Ascending aorta (tissue), 2 donors: ENCODE measurements at places on chromosomes 7 and 10. TPM values are rescaled to one million over a fixed set of nuclear protein-coding genes. Genes with fewer than 3 reads are reported as not detected.

Gene ATOH7
- total RNA-seq, result not detected

Gene CD36
- 302 TPM for total RNA-seq

Gene PPIF
- total RNA-seq, result 172 TPM

Gene TPK1
- total RNA-seq, result 3.7 TPM

Gene TNRC18
- total RNA-seq, result 240 TPM

Gene CFAP58
- not detected for total RNA-seq

Gene DNAJC12
- 3.2 TPM for total RNA-seq

Gene VWDE
- not detected for total RNA-seq

Gene UBE2D4
- total RNA-seq, result 13.1 TPM

Gene HSPA12A
- total RNA-seq, result 5.5 TPM

Gene ACADSB
- 1.8 TPM for total RNA-seq

Gene TIMM23
- 19.3 TPM for total RNA-seq

Gene ACTL6B
- total RNA-seq, result not detected

Gene HOXA6
- total RNA-seq, result 15.3 TPM

Gene SLC26A4
- total RNA-seq, result 4.7 TPM

Gene ANKRD30A
- total RNA-seq, result not detected

Gene ADK
- total RNA-seq, result 2.4 TPM

Gene PNLIPRP2
- total RNA-seq, result not detected

Gene CYP3A7
- total RNA-seq, result not detected

Gene MRPS17
- 0.43 TPM for total RNA-seq

Gene ABCC2
- 0.96 TPM for total RNA-seq

Gene NEUROG3
- total RNA-seq, result not detected

Gene SPDYE9
- not detected for total RNA-seq

Gene PPRC1
- total RNA-seq, result 30.7 TPM

Gene OR13A1
- total RNA-seq, result not detected

Gene GPR26
- total RNA-seq, result not detected

Gene UFSP1
- total RNA-seq, result 0.53 TPM

Gene GPRIN2
- total RNA-seq, result 6.3 TPM

Gene KNDC1
- 0.21 TPM for total RNA-seq

Gene RASSF4
- total RNA-seq, result 40.0 TPM

Gene ZNF32
- total RNA-seq, result 10.9 TPM

Gene CACNA2D1
- 17.3 TPM for total RNA-seq

Gene CALCR
- not detected for total RNA-seq

Gene ZPBP
- not detected for total RNA-seq

Gene TUBB8
- total RNA-seq, result not detected

Gene ARHGAP21
- total RNA-seq, result 27.5 TPM

Gene INSYN2A
- total RNA-seq, result not detected

Gene ACBD7
- total RNA-seq, result not detected

Gene MACC1
- total RNA-seq, result not detected

Gene UTF1
- total RNA-seq, result not detected

Gene TFPI2
- total RNA-seq, result not detected

Gene CTAGE8
- not detected for total RNA-seq

Gene NACAD
- total RNA-seq, result 7.1 TPM

Gene C10orf105
- total RNA-seq, result not detected

Gene ENTPD7
- total RNA-seq, result 9.9 TPM

Gene C10orf67
- total RNA-seq, result not detected

Gene PON1
- not detected for total RNA-seq

Gene CHST3
- total RNA-seq, result 41.4 TPM

Gene NME8
- total RNA-seq, result 0.96 TPM

Gene MMRN2
- total RNA-seq, result 282 TPM

Gene NODAL
- total RNA-seq, result not detected
